ENCODE measurements at places on chromosomes 11 and 22.

DNA sequence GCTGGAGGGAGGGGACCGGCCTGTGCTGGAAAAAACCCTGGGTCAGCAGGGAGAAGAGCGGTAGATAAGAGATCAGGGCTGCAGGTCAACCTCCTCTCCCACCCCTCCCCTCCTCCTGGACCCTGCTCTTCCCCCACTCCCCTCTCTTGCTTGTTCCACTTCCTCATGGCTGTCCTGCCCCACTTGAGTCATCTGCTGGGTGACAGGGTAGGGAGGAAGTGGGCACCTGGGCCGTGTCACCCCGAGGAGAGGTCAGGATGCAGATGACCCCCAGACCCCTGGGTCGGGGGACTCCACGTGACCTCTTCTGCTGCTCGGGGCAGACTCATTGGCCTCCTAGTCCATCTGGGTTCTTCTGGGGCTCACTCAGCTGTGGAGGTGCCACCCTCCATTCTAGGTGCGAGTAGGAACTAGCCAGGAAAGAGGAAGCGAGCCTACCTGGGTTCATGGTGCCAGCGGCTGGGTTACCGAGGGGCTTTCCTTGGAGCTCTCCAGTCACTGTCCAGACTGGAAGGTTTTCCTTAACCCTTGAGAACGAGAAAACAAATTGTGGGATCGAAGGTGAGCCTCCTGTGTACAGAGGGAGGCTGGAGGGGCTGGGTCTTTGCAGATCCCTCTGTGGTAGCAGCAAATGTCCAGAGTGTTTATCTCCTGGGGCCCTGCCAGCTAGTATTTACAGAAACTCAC, 6.5 kb downstream of the APOL2 start:
- no peak for DNase-seq

DNA sequence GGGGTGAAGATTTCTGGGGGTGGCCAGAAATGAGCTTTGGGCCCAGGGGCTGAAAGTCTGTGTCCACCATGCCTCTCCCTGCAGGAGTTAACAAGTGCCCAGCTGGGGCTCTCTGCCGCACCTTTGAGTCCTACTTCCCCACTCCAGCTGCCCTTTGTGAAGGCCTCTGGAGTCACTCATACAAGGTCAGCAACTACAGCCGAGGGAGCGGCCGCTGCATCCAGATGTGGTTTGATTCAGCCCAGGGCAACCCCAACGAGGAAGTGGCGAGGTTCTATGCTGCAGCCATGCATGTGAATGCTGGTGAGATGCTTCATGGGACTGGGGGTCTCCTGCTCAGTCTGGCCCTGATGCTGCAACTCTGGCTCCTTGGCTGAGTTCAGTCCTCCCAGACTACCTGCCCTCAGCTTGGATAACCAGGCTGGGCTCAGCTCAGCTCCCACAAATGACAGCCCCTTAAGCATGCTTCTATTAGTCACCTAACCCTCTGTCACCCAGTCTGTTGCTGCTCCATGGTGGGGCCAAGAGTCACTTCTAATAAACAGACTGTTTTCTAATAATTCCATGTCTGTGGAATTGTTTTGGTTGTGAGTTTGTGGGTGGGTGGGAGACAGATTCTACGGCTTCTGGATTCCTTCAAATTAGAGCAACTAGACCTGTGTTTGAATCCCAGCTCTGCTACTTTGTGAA, 3.0 kb upstream of the INPPL1 start:
- no peak for DNase-seq

DNA sequence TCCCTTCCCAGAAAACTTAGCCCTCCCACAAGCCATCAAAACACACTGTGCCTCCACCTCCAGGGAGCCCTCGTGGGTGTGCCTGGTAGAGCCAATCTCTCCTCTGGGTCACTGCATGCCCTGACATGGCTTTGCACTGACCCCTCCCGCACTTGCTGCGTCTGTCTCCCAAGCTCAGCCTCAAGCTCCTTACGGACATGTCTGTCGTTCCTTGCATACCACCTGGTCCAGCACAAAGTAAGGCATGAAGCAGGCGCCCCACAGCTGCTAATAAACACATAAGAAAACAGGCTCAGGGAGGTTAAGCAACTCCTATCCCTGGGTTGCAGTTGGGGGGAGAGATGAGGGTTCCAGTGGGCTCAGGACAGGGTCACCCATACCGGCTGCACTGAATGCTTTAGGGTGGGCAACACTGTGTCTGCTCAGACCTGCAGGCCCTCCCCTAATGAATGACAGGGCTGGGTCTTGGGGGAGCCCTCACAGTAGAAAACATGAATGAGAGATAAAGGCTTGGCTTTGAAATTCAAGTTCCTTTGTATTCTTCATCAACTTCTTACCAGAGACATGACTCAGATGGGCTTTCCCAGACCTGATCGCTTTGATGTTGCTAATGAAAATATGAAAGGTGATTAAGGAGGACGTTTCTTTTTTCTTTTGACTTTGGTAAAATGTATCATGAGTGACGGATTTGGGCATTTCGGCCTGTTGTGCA, 38.0 kb downstream of the PHF21B start:
- DNase-seq: no peak

DNA sequence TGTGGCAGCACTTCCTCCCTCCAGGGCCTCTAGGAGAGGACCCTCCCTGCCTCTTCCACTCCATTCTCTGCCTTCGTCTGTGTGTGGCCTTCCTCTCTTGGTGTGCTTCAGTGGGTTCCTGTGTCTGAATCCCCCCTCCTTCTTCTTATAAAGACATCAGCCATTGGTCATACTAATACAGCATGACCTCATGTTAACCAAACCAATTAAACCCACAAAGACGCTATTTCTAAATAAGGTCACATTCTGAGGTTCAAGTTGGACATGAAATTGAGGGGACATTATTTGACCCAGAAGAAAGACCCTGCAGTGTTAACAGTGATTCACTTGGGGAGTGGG, 398.6 kb downstream of the SHANK2 start:
- no peak for DNase-seq

DNA sequence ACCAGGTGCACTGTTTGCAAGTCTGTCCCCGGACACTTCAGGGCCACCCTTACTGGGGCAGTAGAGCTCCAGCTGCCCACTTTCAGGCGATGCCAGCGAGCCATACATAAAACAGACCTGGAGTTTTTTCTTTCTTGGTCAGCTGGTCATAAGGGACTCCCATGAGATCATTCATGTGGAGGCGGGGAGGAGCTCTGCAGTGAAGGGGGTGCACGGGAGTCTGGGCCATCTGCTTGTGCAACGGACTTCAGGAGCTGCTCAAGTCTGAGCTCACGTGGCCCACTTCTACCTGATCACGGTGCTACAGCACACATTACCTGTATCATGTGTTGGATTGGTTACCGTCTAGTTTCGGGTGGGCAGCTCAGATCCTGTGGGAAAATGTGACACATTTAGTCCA, 9.2 kb upstream of the MRGPRF start:
- no peak for DNase-seq

DNA sequence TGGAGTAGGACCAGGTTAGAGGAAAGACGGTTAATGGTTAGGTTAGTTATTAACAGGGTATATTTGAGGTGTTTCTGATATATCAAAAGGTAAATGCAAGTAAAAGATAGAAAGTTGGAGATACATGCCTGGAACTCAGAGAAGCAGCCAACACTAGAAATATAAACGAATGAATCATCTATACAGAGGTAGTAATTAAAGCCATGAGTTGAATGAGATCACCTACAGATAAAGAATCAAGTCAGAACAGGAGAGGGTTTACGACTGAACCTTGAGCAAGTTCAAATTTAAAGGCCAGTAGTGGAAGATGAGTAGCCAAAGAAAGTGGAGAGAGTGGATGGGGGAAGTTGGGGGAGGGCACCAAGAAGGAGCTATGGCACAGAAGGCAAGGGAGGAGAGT, 73.9 kb downstream of the SPON1 start:
- DNase-seq: no peak

GRCh38 chr11:124080327-124081001, 34.8 kb upstream of the VWA5A start:
- DNase-seq: no peak

DNA sequence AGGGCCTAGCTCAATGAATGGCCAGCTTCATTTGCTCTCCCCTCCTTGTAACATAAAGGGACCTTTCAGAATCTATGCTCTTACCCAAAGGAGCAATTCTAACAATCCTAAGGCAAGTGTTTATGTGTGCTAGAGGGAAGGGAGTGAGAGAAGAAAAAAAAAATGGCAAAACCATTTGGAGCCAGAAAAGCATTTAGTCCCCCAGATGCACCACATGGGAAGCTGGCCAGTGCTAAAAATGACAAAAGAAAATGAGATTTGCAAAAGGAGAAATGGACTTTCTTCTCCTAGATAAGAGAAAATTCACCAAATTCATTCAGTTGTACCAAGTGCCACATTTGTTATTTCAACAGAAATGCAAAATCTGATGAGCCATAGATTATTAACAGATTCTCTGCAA, 52.8 kb downstream of the SERGEF start:
- no peak for DNase-seq

GRCh38 chr11:58927393-58928106, 11.7 kb upstream of the GLYATL1 start:
- DNase-seq: no peak

- no peak for DNase-seq
Measured at GRCh38 chr11:134574425-134574824, 162.4 kb upstream of the B3GAT1 start.

Data from CD4-positive, alpha-beta T cell treated with Interleukin-6 at 100 ng/mL for 8 hours (primary cell).